ENCODE measurements at places on chromosomes 7 and 10.

DNA sequence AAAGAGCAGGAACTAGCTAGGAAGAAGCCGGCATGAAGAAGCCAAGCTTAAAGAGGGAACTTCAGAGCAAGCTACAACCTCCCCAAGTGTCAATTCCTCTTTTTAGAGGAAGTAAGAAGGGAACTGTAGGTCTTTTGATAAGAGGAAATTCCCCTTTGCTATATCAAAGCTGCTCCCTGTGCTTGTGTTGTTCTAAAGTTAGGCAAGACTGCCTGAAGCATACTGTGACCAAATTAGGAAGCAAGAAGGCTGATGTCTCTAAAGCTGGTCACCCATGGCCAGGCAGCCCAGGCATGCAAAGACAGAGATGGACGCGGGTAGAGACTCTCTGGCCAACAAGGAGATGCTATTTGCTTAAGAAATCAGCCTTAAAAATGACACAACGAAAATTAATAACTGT is 87.9 kb downstream of the RNF216 start:
- no peak for DNase-seq

- no peak for DNase-seq
Measured at GRCh38 chr7:149868623-149869290, 5.0 kb upstream of the ATP6V0E2 start.

DNA sequence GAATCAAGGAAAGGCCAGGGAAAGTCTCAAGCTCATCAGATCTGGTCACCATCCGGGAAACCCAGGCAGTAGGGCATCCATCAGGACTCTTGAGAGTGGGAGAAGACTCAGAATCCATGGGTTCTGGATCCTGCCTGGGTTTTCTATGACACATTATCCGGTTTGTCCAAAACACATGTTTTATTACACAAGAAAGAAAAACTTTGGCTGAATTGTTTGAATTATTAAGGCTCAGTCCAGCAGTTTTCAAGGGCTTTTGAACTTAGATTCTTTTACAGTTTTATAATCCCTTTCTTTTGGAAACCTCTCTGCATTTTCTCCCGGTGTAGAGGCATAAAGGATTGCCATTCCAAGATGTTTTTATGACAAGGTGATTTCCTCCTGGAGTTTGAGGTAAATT is 528.5 kb upstream of the MGMT start:
- DNase-seq, result no peak

DNA sequence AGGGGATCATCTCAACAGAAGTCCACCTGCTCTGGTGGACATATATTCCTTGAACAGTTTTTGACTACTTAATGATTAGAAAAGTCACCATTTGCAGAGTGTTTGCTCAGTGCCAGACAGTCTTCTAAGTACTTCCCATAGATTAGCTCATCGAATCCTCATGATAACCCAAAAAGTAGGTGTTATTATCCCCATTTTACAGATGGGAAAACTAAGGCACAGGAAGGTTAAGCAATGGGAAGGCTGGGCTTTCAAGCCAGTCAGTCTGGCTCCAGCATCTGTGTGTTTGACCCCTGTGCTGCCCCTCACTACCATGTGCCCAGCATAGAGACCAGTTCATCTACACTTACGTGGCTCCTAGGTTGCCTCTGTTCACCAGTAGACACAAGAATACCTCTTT is 15.9 kb downstream of the CDHR3 start:
- no peak for DNase-seq

GRCh38 chr7:151085691-151086620 is at the start of gene AGAP3:
AGAP3 (plus strand) TSS chr7:151086475; CDS start chr7:151086742, 267 bp downstream.
- DNase-seq, result peak; percentile 69

GRCh38 chr10:67043041-67043440 is 117.2 kb downstream of the LRRTM3 start:
- DNase-seq, result no peak
